SJCRH30 (cell line): ENCODE measurements at places on chromosomes 2 and 18.
A peak's percentile ranks its signal among the peaks of the same experiment; 100 is the strongest.

GRCh38 chr2:1907291-1907690 lies 163.0 kb upstream of the PXDN start:
- no peak overlapping the region for H3K4me3 ChIP-seq
- peaks cover 35% of the 10 kb centered on the region for H3K27me3 ChIP-seq
- no peak overlapping the region for H3K27ac ChIP-seq
- no peaks in the 10 kb centered on the region for H3K4me1 ChIP-seq
- DNase-seq = no peak
- no peaks in the 10 kb centered on the region for H3K36me3 ChIP-seq

DNA sequence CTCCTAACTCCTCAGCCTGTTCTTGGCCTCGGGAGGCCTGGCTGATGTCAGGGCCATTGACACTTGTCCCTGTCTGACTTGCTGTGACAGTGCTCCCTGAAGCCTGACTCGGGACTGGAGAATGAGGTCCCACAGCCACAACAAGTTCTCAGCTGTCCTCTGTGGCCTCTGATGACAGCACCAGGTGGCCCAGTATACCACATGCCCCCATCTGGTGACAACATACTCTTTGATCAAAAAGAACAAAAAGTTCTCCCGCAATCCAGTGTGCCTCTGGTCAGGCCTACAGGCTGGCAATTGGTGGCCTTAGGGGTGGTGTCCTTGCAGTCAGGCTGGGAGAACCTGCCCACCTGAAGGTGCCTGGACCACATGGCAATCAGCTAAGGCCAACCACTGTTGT lies 102.6 kb downstream of the SEPTIN10 start:
- H3K36me3 ChIP-seq = no peaks in the 10 kb centered on the region
- H3K27me3 ChIP-seq = no peaks in the 10 kb centered on the region; the same call in 1 of the 2 replicates
- H3K4me1 ChIP-seq = no peaks in the 10 kb centered on the region

GRCh38 chr2:9657731-9658130 lies 26.9 kb upstream of the YWHAQ start:
- peaks cover 36% of the 10 kb centered on the region for H3K4me1 ChIP-seq
- DNase-seq = no peak
- 0 out of 2 replicates have a peak, but pooled peaks cover 2% of the 10 kb centered on the region for H3K27me3 ChIP-seq
- H3K36me3 ChIP-seq = no peaks in the 10 kb centered on the region
- H3K27ac ChIP-seq = no peak overlapping the region

DNA sequence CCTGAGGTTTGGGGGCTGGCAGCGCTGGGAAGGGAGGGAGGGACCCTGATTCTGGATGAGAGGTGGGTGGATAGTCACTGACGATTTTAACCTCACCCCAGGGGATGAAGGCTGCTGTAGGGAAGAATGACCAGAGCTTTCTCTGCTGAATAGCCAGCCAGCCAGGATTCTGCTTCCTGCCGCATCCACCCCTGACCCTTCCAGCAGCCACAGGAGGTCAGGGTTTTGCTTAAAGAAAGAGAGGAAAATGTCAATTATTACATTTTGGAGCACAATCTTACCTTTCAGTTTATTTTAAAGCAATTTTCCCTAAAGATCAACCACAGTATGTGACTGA lies 217.7 kb downstream of the GBX2 start:
- no peaks in the 10 kb centered on the region for H3K27me3 ChIP-seq
- peaks cover 23% of the 10 kb centered on the region for H3K4me1 ChIP-seq
- no peaks in the 10 kb centered on the region for H3K36me3 ChIP-seq
- H3K4me3 ChIP-seq = no peak overlapping the region

DNA sequence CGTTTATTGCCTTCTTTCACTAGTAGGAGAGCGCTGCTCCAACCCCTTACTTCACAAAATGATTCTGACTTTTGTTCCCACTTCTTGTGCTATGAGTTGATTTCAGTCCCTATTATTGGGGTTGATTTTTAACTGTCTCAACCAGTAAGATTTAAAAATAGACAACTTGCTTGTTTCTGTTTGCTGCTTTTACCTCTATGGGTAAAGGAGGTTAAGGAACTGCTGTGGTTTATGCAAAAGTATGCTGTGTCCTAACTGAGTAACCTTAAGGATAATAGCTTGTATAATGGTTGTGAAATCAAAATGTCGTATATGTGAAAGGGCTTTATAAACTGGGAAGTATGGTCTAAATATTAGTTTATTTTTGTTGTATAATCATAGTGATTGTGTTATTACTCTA lies 22.6 kb downstream of the ALMS1 start:
- no peaks in the 10 kb centered on the region for H3K4me1 ChIP-seq
- H3K27me3 ChIP-seq = no peaks in the 10 kb centered on the region
- no peak overlapping the region for H3K4me3 ChIP-seq
- H3K36me3 ChIP-seq = peaks cover 10% of the 10 kb centered on the region
- no peak for DNase-seq
- H3K27ac ChIP-seq = no peak overlapping the region

- H3K27me3 ChIP-seq = peaks cover 14% of the 10 kb centered on the region
- H3K4me1 ChIP-seq = no peaks in the 10 kb centered on the region
- no peak overlapping the region for H3K4me3 ChIP-seq
- no peaks in the 10 kb centered on the region for H3K36me3 ChIP-seq
Measured at GRCh38 chr2:8642366-8643068, 39.3 kb upstream of the ID2 start.

- H3K36me3 ChIP-seq = no peaks in the 10 kb centered on the region
- H3K27ac ChIP-seq = no peak overlapping the region
- peaks cover 10% of the 10 kb centered on the region for H3K4me1 ChIP-seq
- H3K4me3 ChIP-seq = no peak overlapping the region
- no peak for DNase-seq
Measured at GRCh38 chr2:207255565-207256470, 90.1 kb upstream of the KLF7 start.

DNA sequence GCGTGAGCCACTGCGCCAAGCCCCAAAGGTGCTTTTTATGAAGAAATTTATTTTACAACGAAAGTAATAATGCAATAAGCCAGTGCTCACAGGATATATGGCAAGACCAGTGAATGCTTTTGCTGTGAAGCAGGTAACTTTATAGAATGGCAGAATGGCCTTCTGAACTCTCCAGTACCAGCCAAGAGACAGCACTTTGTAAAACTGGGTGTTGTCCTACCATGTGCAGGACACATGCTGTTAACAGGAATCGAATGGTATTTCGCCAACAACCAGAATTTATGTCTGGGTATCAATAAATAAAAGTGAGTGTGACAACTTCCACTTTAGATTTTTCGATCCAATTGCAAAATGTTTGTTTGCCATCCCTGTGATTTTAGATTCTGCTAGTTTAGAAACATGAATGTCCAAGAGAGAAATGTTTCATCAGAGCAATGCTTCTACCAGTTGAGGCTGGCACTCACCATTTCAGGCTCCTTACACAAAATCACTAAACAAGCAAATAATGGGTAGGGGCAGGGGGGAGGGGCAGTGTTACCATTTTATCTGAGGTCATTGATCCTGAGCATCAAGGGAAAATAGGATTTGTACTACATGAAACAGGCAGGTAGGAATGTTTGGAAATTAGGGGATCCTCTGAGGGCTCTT lies 95.9 kb downstream of the ATL2 start:
- H3K4me3 ChIP-seq = no peak overlapping the region
- DNase-seq = no peak
- H3K36me3 ChIP-seq = no peaks in the 10 kb centered on the region
- H3K27me3 ChIP-seq = peaks cover 4% of the 10 kb centered on the region; the same call in 1 of the 2 replicates

GRCh38 chr2:8525582-8526402 lies 156.1 kb upstream of the ID2 start:
- H3K4me1 ChIP-seq = peaks cover 13% of the 10 kb centered on the region
- no peaks in the 10 kb centered on the region for H3K27me3 ChIP-seq
- no peak overlapping the region for H3K27ac ChIP-seq
- no peak overlapping the region for H3K4me3 ChIP-seq

DNA sequence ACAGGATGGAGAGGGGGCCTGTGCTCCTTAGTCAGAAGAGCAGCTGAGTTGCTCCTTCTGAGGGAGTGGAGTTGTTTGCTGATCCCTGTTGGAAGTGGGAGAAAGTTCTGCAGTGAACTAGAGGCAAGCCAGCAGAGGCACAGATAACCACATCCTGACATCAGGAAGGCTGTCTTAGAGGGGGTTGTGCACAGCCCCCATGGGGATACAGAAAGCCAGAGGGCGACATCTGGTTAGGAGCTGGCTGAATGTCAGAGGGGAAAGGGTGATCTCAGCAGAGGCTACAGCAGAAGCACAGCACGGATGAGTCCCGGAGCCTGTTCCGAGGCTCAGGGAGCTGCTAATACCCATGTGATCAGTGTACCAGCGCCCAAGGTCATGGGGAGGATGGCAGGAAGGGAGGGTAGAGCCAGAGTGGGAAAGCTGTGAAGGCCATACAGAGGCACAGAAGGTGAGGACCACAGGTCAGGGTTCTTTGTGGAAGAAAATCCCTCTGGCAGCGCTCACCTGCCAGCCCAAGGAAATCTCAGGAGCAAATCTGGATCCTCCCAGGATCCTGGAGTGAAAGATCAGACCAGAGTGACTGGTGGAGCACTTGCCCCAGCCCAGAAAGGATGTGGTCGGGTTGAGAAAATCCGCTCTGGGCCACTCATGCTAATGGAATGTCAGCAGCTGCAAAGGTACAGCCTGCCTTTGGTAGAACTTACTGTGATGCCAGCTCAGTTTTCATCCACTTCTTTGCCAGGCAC lies 111.8 kb downstream of the STPG4 start:
- peaks cover 50% of the 10 kb centered on the region for H3K4me1 ChIP-seq
- DNase-seq = peak; percentile 99
- peak overlapping the region; percentile 4 for H3K4me3 ChIP-seq

GRCh38 chr2:215652388-215652787 lies 216.5 kb upstream of the FN1 start:
- DNase-seq = no peak
- no peak overlapping the region for H3K4me3 ChIP-seq
- no peaks in the 10 kb centered on the region for H3K27me3 ChIP-seq
- no peaks in the 10 kb centered on the region for H3K36me3 ChIP-seq
- no peaks in the 10 kb centered on the region for H3K4me1 ChIP-seq
- no peak overlapping the region for H3K27ac ChIP-seq

DNA sequence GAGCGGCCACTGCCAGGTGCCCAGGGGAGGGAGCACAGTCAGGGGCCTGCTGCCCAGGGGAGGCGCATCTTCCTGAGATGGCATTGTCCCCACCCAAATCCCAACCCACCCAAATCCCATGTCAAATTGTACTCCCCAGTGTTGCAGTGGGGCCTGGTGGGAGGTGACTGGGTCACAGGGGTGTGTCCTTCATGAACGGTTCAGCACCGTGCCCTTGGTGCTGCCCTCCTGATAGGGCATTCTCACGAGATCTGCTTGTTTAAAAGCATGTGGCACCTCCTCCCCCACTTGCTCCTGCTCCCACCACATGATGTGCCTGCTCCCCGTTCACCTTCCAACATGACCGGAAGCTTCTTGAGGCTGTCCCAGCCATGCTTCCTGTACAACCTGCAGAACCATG lies 27.6 kb downstream of the ANKMY1 start:
- peaks cover 9% of the 10 kb centered on the region; the same call in 1 of the 2 replicates for H3K36me3 ChIP-seq
- H3K4me3 ChIP-seq = no peak overlapping the region
- H3K27ac ChIP-seq = no peak overlapping the region
- H3K4me1 ChIP-seq = no peaks in the 10 kb centered on the region
- DNase-seq = no peak
- no peaks in the 10 kb centered on the region for H3K27me3 ChIP-seq

GRCh38 chr2:7044253-7045250 lies 127.3 kb downstream of the RNF144A start:
- DNase-seq = peak; percentile 39
- H3K27ac ChIP-seq = no peak overlapping the region
- H3K4me3 ChIP-seq = no peak overlapping the region
- no peaks in the 10 kb centered on the region for H3K36me3 ChIP-seq
- no peaks in the 10 kb centered on the region for H3K27me3 ChIP-seq
- H3K4me1 ChIP-seq = no peaks in the 10 kb centered on the region

DNA sequence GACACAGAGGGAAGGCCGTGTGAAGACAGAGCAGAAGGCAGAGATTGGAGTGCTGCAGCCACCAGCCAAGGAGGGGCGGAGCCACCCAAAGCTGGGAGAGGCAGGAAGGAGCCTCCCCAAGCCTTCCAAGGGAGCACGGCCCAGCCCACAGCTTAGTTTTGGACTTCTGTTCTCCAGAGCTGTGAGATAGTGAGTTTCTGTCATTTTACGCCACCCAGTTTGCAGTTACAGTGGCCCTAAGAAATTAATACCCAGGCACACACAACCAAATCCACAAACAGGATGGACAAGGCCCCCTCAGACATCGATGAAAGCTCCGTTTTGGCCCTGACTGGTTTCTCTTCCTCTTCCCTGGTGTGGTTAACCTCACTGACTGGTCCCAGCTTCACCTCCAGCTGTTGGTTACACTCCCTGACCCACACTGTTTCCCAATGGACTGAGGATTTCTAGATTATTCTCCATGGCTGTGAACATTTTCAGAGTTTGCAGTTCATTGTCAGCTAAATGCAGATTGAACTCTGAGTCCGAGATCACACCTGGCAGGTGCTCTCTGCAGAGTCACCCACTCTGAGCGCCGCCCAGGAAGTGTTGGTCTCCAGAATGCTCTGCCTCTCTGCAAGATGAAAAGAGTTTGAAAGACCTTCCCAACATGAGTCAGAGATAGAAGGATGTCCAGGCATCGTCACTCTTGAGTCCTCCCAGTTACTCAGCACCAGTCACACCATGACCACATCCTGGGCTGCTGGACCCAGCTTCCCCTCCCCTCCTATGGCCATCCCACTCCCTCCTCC lies 100.2 kb downstream of the TWIST2 start:
- H3K36me3 ChIP-seq = no peaks in the 10 kb centered on the region
- H3K4me3 ChIP-seq = no peak overlapping the region
- peaks cover 9% of the 10 kb centered on the region; the same call in 1 of the 2 replicates for H3K27me3 ChIP-seq
- no peaks in the 10 kb centered on the region for H3K4me1 ChIP-seq
- DNase-seq = no peak
- H3K27ac ChIP-seq = no peak overlapping the region

DNA sequence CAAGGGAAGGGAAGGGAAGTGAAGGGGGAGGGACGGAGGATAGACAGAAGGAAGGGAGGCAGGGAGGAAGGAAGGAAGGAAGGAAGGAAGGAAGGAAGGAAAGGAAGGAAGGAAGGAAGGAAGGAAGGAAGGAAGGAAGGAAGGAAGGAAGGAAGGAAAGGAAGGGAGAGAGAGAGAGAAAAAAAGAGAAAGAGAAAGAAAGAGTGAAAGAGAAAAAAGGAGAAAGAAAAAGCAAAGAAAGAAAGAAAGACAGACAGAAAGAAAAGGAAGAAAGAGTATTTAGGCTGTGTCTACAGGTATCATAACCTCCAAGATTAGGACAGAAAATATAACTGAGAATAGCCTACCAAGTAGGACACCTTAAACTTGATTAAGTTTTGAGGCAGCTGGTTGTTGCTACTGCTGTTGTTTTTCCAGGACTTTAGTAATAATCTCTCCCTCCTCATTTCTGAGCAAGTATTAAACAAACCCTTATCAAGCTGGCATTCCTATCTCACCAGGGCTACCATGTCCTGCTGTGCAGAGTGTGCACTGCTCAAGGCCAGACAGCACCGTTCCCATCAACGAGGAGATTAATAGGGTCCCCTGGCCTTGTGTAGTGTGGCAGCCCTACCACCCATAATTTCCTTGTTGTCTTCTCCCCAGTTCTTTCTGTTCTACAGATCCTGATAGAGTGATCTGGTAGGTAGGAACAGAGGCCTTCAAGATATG lies 90.5 kb upstream of the FHL2 start:
- H3K36me3 ChIP-seq = no peaks in the 10 kb centered on the region; the same call in 1 of the 2 replicates
- H3K27me3 ChIP-seq = no peaks in the 10 kb centered on the region
- no peak overlapping the region for H3K4me3 ChIP-seq
- DNase-seq = no peak
- H3K27ac ChIP-seq = no peak overlapping the region

- no peaks in the 10 kb centered on the region for H3K27me3 ChIP-seq
- H3K27ac ChIP-seq = no peak overlapping the region
- H3K4me3 ChIP-seq = no peak overlapping the region
- no peak for DNase-seq
- H3K4me1 ChIP-seq = no peaks in the 10 kb centered on the region
Measured at GRCh38 chr2:138107288-138107687, 143.0 kb downstream of the HNMT start.
